Pericardium fibroblast (primary cell): ENCODE measurements at places on chromosomes 3 and 15. TPM values are rescaled to one million over a fixed set of nuclear protein-coding genes. Genes with fewer than 3 reads are reported as not detected.

Gene COL8A1
- 113 and 215 TPM in 2 replicates for total RNA-seq

Gene CX3CR1
- total RNA-seq, result not detected in 2 replicates

Gene ATP13A5
- total RNA-seq, result not detected in 2 replicates

Gene MYLK
- 7.3 and 12.8 TPM in 2 replicates for total RNA-seq

Gene PLSCR2
- total RNA-seq, result not detected in 2 replicates

Gene RTP3
- total RNA-seq, result not detected in 2 replicates

Gene UBA7
- 31.2 and 52.0 TPM in 2 replicates for total RNA-seq

Gene ZCWPW2
- 0.51 and 1.5 TPM in 2 replicates for total RNA-seq
